ENCODE measurements at places on chromosomes 13 and 19.

- no peak for DNase-seq
Measured at GRCh38 chr13:46624353-46624752, 71.4 kb downstream of the LRCH1 start.

DNA sequence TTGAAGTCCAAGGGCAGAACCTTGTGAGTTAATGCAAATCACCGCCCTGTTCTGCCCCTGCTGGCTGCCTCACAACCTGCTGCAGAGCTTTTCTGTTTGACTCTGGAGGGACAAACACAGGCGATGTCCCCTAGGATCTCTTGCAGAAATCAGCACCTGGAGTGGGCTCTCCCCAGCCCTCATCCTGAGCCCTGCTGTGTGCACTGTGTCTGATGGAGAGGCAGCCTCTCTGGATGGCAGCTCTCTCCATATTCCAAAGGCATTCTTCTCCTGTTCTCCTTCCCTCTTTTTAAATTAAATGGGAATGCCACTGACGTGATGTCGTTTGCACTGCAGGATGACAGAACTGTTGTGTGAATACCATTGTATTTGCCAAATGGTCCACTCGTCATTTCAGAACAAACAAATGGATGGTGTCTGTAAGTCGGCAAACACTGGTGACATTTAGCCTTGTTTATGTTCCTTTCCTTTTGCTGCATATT is 184.1 kb downstream of the ZNF536 start:
- DNase-seq, result no peak

GRCh38 chr19:2848616-2849015 is 7.3 kb downstream of the ZNF555 start:
- peak; percentile 30 for DNase-seq

GRCh38 chr13:51222037-51222685 is at the start of gene FAM124A:
FAM124A (plus strand) TSS chr13:51222398; CDS start chr13:51222502, 104 bp downstream.
- DNase-seq, result peak; percentile 87

- peak; percentile 15 for DNase-seq
Measured at GRCh38 chr19:4062419-4063368, 4.0 kb downstream of the ZBTB7A start.

DNA sequence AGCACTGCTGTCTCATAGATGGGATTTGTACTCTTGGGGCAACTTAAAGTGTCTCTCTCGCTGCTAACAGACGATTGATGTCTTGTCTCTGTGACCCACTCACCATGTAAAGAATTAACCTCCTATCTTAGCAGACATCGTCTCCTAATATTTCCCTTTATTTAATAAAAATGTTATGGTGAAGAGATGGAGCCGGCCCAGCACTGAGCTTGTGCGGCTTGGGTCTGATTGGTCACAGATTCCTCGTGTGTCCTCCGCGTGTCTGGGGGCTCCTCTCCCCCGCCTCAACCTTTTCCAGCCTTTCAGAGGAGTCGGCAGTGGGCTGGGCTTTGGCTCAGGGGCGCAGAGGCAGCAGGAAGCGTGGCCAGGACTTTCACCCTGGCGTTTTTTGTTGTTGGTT is 13.2 kb upstream of the CRTC1 start:
- DNase-seq, result peak; percentile 39

- DNase-seq, result no peak
Measured at GRCh38 chr19:30647891-30648720, 275.9 kb downstream of the ZNF536 start.

DNA sequence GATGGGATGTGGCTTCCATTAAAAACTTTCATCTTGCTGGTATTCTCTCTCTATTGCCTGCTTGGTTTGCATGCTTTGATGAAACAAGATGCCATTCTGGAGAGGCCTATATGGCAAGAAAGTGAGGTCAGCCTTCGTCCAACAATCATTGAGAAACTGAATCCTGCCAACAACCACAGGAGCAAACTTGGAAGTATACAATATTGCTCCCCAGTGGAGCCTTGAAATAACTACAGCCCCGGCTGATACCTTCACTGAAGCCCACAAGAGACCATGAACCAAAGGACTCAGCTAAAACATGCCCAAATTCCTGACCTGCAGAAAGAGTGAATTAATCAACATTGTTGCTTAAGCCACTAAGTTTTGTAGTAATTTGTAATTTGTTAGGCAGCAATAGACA is 82.5 kb upstream of the FGF14 start:
- DNase-seq, result peak; percentile 3

GRCh38 chr13:109646423-109646822 is 140.0 kb downstream of the IRS2 start:
- no peak for DNase-seq

GRCh38 chr13:51806566-51806965 is 2.6 kb upstream of the DHRS12 start:
- peak; percentile 62 for DNase-seq

- peak; percentile 72 for DNase-seq
Measured at GRCh38 chr13:104773775-104774174, 1707.6 kb upstream of the SLC10A2 start.

- DNase-seq, result no peak
Measured at GRCh38 chr19:47861630-47862029, 2.6 kb downstream of the TPRX2 start.

- DNase-seq, result peak; percentile 90
Measured at GRCh38 chr19:39413272-39413910, 922 bp downstream of the PLEKHG2 start.

- DNase-seq, result no peak
Measured at GRCh38 chr19:42038666-42039065, 31.3 kb downstream of the GRIK5 start.

All from eye (tissue), 1 donor.